ENCODE measurements at places on chromosomes 3 and 15. TPM values are rescaled to one million over a fixed set of nuclear protein-coding genes. Genes with fewer than 3 reads are reported as not detected.

Gene CCDC9B
- 0.41 TPM for total RNA-seq

Gene HACL1
- total RNA-seq, result 33.4 TPM

Gene UTS2B
- total RNA-seq, result 0.41 TPM

Gene EFCC1
- 0.41 TPM for total RNA-seq

Gene SYNPR
- total RNA-seq, result 119 TPM

Gene POU1F1
- not detected for total RNA-seq

Gene CAV3
- not detected for total RNA-seq

Gene GPR27
- total RNA-seq, result 43.6 TPM

DNA sequence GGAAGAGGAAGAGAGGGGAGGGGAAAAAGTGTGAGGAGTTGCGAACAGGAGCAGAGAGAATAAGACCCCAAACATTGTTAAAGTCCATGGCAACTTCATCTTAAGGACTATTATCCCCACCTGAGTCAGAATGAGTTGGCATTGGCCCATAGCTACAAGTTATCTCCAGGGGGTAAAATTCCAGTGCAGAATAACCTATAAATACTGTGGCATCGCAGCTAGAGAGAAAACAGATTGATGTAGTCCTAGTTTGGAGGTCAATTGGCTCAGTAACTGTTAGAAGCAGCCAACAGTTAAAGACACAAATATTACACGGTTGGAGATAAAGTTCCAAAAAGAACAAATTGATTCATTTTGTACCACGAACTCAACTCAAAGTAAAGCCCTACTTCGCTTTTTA, 313.9 kb upstream of the CCDC54 start:
- DNase-seq, result no peak

GRCh38 chr15:44471885-44472455, 44.5 kb downstream of the CTDSPL2 start:
- DNase-seq, result no peak

- DNase-seq, result no peak
Measured at GRCh38 chr3:194221336-194221735, 85.4 kb downstream of the HES1 start.

DNA sequence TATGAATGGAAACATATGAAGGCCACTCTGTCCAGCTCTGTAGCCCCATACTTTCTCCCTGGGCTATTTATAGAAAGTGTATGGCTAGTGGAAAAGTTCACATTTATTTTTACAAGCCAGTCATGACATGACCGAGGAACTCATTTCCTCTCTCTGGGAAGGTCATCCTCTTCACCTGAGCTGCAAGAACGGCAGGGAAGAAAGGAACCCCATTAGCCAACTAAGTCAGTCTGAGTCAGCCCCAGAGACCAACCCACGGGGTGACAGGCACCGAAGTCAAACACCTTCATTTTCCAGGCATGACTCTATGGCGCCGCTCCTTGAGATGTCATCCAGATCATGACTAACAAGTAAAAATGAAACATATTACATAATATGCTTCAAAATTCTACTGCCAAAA, 4.8 kb downstream of the PAQR9 start:
- no peak for DNase-seq

GRCh38 chr3:64143409-64144130, 81.7 kb downstream of the PRICKLE2 start:
- no peak for DNase-seq

DNA sequence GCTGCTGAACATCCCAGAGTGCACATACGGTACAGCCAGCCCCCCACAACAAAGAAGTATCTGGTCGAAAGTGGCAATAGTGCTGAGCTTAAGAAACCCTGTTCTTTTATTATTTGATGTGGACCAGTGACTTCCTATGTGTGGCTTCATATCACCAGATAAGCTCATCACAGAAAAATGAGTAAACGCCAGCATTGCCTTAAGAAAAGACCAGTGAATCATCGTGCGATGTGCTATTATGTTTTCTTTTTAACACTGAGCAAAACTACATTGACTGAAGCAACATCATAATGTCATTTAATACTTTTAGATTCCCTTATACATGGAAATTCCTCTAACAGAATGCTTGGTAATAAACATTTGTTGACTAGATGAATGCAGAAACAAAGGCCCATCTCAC, 45.2 kb upstream of the ARRDC4 start:
- DNase-seq, result no peak

DNA sequence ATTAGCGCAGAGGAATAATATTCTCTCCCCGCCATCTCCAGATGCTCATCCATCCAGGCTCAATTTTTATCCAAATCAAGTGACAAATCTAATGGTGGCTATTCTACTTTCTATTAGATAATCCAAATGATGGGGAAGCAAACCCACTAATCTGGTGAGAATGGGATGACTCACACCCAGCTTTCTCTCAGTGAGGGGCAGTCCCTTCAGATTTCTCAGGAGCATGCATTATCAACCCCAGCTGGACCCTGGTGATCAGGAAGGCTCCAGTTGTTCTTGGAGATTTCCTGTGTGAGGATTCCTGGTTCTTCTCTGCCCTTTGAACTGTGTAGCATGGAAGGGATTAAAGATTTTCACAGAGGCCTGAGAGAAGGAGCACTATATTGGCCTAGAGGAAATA, 358.0 kb downstream of the WDR72 start:
- DNase-seq, result no peak

GRCh38 chr15:55782901-55783300, 39.9 kb upstream of the PRTG start:
- no peak for DNase-seq

GRCh38 chr3:127730666-127731295, 58.0 kb downstream of the ABTB1 start:
- no peak for DNase-seq

GRCh38 chr15:55770806-55771205, 27.9 kb upstream of the PRTG start:
- no peak for DNase-seq

DNA sequence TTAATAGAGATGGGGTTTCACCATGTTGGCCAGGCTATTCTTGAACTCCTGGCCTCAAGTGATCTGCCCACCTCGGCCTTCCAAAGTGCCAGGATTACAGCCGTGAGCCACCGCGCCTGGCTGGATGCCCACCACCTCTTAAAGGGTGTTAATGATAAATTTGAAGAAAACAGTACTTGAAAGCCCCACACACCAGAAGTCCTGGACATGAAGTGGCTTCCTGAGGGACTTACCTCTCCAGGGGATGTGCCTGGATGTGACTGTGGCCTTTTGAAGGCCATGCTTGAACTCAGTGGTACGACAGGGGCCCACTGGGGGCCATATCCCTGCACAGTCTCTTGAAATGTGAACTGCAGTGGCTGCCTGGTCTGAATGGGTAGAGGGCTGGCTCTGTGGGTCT, 18.2 kb downstream of the IRAK2 start:
- no peak for DNase-seq

DNA sequence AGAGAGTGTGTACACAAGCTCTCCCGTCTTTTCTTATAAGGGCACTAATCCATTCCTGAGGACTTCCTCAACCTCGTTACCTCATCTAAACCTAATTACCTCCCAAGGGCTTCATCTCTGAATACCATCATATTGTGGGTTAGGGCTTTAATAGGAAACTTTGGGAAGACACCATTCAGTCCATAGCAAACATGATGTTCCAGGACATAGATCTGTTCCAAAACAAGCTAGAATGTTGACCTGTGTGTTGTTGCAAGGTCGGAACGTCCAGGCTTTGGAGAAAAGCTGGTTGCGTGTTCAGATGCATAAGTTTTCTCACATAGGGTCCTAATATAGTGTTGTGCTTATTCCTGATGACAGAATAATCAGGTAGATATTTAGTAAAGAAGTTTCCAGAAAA, 9.7 kb upstream of the TMEM87A start:
- no peak for DNase-seq

All from frontal cortex (tissue), 4 donors.